ENCODE measurements at places on chromosomes 12 and 14.

DNA sequence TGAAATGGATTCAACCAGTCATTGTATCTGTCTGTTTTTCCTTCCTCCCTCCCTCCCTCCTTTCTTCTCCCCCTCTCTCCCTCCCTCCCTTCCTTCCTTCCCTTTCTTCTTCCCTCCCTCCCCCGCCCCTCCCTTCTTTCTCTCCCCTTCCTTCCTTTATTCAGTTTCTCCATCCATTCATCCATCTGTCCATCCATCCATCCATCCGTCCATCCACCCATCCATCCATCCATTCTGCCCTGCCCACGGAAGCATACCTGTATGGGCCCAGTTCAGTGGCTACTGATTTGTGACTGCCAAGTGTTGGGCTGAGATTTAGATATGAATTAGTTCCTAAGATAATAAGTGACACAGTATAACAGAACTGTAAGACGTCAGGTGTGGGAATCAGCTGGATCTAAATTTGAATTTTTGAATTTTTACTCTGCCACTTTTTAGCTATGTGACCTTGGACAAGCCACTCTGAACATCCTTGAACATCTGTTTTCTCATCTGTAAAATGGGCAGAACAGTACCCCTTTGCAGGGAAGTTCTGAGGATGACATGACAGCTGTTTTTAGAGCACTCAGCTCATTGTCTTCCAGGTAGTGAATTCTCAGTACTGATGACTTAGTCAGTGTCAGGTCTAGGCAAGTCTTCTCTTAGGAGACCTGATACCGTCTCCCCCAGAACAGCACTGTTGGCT lies 42.9 kb downstream of the CFAP251 start:
- DNase-seq, result no peak

DNA sequence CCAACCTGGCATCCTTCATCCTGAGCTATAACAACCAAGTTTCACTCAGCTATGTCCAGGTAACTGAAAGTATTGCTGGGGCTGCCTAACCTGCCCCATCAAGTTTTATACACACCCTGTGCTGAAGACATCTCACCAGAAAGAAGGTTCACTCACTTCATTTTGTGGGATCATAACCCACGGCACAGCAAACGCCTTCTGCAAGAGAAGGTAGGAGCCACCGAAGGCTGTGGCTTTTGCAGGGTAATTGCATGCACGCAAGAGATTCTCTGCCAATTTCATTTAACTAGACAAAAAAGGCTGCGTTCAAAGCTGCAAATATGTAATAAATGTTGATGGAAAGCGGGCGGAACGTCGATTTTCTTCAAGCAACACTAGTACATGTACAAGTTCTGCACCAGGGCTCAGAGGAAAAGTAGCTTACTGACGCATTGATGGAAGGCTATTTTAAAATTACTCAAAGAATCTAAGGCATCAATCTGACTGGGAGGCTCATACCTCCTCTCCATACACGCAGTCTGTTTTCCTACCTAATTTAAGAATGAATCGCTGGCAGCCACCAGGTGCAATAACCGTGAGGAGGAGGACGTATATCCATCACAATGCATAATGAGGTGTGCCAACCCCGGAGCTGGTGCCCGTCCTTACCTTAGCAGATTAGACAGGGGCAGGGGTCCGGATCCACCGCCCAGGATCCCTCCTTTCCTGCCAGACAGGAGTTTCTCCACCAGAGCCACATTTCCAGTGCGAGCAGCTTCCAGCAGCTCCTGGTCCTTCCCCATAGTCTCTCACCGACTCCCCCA lies 1.1 kb downstream of the ANKS1B start:
- no peak for DNase-seq

DNA sequence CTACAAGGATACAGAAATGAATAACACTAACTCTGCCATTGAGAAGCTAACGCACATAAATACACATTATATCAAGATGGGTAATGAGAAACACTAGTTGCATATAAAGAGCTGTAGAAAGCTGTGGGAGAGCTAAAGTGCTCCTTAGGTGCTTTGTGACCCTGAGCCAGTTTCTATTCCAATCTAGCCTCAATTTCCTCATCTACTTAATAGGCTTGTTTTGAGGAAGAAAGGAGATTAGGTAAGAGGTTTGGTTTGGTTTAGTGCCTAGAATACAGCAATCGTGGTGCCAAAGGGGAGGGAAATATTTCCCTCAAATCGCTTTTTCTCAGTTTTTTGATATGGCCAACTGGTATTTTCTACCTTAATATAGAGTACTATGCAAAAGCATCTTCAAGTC lies 994 bp downstream of the SRP54 start:
- DNase-seq, result no peak

DNA sequence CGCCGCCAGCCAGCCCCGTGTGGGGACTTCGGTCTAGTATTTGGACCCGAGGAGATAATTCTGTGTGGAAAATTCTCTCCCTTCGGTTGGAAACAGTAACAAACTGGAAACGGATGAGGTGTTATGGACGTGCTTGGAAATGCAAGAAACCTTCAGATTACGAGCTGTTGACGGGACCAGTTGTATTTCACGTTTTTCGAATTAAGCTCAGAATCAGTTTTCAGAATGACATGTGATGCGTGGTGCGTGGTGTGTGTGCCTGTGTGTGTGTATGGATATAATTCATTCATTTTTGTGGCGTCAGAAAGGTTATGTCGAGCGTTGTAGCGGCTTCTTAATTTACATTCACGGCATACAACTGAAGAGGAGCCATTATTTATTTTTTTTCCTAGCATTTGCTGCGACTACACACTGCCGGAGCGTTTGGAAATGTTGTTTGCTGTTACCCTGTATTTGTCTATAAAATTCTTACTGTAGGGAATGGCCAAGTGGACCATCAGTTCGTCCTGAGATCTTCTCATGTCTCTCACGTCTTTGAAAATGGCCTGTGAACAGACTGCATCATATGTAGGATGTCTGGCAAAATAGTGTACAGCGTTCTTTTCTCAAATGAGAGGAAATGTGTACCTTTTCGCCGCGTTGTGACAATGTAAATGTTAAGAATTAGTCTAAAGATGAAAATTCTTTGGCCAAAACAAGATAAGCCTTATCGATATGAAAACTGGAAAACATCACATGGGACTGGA lies 1.3 kb downstream of the TRAF3 start:
- DNase-seq, result no peak

DNA sequence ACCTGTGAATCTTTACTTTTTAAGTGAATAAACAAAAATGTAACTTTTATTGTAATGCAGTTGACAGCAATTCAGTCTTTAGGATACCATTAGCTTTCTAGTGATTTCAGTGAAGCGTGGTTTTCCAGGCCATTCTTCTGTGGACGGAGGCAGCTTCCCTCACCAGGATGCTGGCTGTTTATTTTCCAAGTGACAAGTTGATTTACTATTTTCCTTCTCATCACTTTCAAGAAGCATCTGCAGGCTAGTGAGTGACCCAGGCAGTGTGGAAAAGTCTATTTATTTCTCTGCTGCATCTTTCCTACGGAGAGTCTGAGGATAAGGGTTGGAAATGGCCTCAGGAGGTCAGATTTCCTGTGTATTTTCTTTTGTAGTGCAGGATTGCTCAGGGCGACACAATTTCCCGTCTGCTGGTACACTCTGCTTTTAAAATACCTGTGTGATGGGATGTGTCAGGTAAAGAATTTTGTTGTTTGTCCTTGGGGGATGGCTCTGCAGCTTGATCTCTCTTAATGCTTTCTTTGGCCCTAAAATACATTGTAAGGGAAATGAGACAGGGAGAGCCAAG lies 467.8 kb downstream of the NRXN3 start:
- no peak for DNase-seq

DNA sequence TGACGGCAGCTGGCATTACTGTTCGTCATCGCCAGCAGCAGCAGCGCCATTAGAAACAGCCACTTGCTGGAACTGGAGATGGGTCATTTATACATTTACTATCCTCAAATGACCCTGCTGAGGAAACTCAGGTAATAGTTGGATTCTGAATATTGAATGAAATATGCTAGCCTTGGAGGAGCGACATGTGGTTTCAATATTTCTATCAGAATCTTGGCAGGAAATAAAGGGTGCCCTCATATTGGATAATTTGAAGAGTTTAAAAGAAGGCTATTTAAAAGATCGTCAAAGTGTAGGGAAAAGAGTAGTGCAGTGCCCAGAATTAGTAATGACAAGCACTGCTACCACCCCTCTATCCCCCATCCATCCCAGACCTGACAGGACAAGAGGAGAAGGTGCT lies 109.6 kb upstream of the CPM start:
- no peak for DNase-seq

- DNase-seq, result no peak
Observed at GRCh38 chr14:50344116-50344775, 32.1 kb downstream of the DMAC2L start.

DNA sequence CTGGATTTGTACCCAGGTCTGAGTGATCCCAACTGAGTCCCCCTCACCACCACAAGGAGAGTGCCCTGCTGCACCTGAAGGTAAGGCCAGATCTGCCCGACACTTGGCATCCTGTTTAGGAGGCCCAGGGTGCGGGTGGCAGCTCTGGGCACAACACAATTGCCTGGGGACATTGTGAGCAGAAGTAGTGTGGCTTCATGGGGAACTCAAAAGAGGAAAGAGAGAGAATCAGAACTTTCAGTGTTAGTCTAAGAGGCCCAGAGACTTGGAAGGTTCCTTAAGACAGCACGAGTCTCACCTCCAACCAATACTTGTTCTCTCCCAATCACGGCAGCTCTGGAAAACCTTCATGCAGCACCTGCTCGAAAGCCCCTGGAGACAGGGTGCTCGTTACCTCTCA lies 6.6 kb upstream of the SLC8B1 start:
- DNase-seq, result no peak

DNA sequence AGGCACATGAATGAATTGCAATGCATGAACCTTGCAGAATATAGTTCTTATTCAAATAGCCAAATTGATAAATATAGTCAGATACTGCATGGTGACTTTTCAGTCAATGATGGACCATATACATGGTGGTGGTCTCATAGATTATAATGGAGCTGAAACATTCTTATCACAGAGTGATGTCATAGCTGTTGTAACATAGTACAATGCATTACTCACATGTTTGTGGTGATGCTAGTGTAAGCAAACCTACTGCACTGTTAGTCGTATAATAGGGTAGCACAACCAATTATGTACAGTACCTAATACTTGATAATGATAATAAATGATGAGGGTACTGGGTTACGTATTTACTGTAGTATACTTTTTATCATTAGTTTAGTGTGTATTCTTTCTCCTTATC lies 280.3 kb downstream of the BCAT1 start:
- no peak for DNase-seq

DNA sequence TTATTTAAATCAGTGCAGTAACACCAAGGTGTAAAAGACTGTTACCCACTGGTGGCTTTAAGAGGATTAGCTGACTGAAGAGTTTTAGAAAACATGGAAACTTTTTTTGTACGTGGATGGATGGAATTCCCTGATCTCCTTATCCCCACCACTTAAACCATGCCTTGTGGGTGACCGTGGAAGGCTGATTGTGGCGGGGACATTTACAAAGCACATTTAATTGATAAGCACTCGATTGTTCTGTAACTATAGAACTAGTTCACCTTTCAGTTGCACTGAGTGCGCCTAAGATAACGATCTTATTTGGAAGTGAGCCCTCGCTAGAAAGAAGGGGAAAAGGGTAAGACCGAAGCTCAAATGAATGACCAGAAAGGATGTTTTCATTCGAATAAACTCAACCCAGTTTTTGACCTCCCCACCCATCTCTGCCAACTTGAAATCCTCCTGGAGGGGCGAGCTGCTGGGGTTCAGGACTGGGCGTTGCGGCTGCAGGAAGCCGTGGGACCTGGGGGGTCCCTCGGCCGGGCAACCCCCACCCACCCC lies 688 bp upstream of the RASSF3 start:
- no peak for DNase-seq

- DNase-seq, result no peak
Observed at GRCh38 chr12:131816495-131816894, 11.7 kb upstream of the MMP17 start.

- DNase-seq, result no peak
Observed at GRCh38 chr14:99575043-99576023, 28.7 kb downstream of the CCDC85C start.

DNA sequence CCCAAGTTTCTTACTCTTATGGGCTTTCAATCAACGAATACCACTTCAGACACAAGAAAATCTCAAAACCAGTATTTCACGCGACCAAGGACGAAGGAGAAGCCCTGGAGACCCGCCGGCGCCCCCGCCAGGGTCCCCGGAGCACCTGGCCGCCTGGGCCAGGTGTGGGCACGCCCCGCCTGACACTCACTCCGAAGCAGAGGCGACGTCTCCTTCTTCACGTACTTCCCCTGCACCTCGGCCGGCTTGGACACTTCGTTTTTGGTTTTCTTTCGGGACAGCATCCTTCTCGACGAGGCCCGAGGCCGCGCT lies 466 bp downstream of the SAV1 start:
- no peak for DNase-seq

DNA sequence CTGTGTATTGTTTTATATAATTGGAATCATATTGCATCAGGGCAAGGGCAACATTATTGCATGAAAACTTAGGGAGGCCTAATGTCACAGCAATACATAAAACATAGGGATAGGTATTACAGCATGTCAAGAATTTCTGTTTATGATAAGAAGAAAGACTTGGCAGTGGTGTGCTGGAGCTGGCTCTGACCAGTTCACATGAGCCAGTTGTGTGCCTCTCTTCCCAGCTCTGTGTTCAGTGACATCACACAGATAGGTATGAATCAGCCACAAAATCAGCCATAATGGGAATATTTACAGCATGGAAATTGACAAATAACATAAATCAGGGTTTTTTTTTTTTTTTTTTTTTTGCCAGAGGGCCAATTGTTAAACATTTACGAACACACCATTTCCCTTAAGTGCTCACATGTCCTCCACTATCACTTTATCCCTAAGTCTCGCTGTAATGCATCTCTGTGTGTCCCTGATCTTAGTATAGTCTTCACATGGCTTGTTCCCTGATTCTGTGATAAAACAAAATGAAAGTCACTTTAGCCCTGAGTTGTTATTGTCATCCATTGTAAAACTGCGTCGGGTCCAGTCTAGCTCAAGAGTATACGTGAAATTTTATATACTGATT lies 31.9 kb upstream of the ACSM4 start:
- no peak for DNase-seq

DNA sequence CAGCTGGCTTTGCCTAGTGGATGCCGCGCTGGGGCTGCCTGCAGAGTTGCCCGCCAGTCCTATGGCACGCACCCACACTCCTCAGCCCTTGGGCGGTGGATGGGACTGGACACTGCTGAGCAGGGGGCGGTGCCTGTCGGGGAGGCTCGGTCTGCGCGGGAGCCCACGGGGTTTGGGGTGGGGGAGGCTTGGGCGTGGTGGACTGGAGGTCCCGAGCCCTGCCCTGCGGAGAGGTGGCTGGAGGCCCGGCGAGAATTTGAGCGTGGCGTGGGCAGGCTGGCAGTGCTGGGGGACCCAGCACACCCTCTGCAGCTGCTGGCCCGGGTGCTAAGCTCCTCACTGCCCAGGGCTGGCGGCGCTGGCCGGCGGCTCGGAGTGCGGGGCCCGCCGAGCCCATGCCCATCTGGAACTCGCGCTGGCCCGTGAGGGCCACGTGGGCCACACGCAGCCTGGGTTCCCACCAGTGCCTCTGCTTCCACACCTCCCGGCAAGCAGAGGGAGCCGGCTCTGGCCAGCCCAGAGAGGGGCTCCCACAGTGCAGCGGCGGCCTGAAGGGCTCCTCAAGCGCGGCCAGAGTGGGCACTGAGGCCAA lies 68.1 kb downstream of the ETNK1 start:
- DNase-seq, result no peak

- no peak for DNase-seq
Observed at GRCh38 chr12:56188778-56189098, 545 bp downstream of the SMARCC2 start.

- no peak for DNase-seq
Observed at GRCh38 chr14:59189091-59189785, 771 bp downstream of the DAAM1 start.

GRCh38 chr14:95151561-95151960 lies 5.8 kb downstream of the DICER1 start:
- DNase-seq, result no peak

GRCh38 chr12:124179936-124180607 lies 114.8 kb upstream of the RFLNA start:
- DNase-seq, result no peak

Data from pulmonary artery endothelial cell (primary cell).